ENCODE measurements at places on chromosomes 7 and 10.

DNA sequence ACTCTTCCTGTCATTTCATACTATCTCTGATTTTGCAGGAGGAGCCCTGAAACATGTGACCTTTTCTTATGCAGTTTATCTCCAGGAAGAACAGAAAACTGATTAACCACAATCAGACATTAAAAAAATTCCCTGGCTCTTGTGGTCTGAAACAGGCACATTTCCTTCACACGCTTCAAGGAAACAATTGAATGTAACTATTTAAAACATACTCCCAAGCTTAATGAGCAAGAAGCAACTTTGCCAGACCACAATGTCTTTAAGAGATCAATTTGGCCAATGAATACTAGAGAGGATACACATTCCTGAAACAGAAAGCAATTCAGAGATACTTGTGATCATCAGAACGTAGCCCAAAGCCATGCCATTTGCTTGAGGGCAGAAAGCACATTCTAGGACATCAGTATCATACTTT, 65.8 kb downstream of the PIP4K2A start:
- DNase-seq = no peak

- no peak for DNase-seq
These were observed 85.6 kb downstream of the RNF216 start for GRCh38 chr7:5695727-5696345.

DNA sequence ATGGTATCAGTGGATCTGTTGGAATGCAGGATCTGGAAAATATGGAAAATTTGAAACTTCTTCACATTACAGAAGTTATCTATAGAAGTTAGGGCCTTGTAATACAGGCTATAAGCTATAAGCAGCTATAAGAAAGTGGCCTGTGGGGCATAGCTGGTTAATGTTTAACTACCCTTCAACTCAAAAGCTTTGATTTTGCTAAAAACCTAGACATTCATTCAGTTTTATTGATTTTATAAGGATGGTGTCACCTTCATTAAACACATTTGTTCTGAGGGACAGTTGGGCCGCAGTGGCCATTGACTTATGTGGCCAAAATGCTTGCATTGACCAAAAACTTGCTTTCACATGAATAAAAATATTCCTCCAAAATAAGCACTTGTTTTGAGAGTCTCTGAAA, 13.1 kb upstream of the AKR1C3 start:
- DNase-seq = no peak

- no peak for DNase-seq
These were observed 414.5 kb downstream of the GRM8 start for GRCh38 chr7:126838194-126838593.

GRCh38 chr10:4141471-4141870, 356.5 kb upstream of the KLF6 start:
- DNase-seq = no peak

- DNase-seq = no peak
These were observed 113.8 kb downstream of the MARCHF5 start for GRCh38 chr10:92404612-92405418.

GRCh38 chr10:78471723-78472550, 438.3 kb downstream of the RPS24 start:
- DNase-seq = no peak

DNA sequence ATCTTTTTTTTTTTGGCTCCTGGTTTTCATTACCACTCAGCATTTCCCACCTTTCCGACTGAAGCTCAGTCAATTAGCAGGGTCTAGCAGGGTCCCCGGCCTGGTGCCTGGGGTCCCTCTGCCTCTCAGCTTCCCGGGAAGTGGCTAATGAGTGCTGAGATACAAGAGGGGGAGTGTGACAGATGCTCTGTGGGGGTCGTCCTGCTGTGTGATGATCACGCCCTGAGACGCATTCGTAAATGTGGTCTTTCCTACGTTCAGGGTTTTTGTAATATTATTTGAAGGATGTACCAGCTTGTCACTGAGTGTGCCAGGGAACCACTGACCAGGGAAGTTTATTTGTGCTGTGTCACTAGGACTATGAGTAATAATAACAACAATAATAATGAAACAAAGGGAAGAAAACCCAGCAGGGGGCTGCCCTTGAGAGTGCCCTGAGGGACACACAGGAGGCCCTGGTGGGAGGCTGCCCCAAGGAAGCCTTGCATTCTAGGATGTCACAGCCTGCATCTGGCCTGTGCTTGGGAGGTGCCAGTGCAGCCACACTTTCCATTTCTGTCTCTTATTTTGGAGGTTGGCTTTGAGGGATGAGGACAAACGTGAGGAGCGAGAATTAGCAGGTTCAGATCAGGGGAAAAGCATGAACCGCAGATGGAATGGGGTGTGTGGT, 337.8 kb downstream of the ADARB2 start:
- DNase-seq = no peak

- no peak for DNase-seq
These were observed 552 bp downstream of the IL15RA start for GRCh38 chr10:5976512-5977470.

DNA sequence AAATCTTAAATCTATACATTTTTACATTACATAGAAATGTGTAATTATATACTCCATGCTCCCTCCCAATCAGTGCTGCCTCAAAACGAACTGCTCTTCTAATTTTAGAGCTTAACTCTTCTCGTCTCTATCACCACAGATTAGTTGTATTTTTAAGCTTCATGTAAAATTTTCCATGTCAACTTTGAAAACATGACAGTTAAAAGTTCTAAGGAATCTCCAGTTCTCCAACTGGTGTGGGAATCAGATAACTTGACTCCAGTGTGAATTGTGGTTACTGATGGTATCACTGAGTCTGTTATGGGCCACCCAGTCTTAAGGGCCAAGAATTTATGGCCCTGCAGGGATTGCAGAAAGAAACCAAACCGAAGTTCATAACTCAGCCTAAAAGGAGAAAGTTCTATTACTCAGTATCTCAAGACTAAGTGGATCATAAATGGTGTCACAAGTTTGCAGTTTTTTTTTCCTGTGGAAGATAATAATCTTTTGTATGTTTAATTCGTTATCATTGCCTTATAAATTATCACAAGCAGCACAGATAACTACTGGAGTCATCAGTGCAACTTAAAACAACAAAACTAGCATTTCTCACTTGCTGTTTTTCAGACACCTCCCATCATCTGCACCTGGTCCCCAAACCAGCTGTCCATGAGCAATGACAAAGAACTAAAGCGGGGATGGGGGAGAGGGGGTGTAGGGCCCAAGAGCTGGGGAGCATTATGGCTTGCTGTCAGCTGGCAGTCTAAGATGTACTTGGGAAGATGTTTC, 31.5 kb upstream of the KMT2E start:
- DNase-seq = no peak

GRCh38 chr7:130145424-130146100, 59.6 kb downstream of the TMEM209 start:
- no peak for DNase-seq

DNA sequence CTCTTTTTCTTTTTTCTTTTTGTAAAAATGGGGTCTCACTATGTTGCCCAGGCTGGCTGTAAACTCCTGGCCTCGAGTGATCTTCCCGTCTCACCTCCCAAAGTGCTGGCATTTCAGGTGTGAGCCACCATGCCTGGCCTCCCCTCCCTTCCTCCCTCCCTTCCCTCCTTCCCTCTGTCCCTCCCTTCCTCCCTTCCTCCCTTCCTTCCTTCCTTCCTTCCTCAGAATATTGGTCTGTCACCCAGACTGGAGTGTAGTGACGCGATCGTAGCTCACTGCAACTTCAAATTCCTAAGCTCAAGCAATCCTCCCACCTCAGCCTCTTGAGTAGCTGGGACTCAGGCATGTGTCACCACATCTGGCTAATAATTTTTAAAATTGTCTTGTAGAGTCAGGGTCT, 8.4 kb downstream of the AGAP3 start:
- no peak for DNase-seq

- DNase-seq = no peak
These were observed 251.4 kb downstream of the KIF20B start for GRCh38 chr10:89952751-89953150.

- no peak for DNase-seq
These were observed 29.9 kb upstream of the PDCD4 start for GRCh38 chr10:110841767-110842267.

DNA sequence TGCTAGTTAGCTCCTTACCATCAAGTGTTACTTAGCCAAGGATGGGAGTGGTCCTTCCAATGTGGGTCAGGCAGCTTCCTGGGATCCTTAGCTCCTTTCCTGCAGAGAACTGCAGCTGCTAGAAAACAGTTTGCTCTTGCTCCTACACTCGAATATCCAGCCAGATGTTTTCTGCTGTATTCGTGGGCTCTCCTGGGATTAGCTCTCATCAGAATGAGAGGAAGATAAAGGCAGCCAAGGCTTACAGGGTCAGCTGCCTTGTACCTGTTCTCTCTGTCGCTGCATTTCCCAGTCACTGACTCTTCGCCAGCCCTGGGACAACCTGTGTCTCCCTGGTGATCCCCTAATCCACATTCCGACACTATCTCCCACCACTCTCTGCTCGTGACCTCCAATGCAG, 29.0 kb downstream of the NEUROD6 start:
- no peak for DNase-seq

DNA sequence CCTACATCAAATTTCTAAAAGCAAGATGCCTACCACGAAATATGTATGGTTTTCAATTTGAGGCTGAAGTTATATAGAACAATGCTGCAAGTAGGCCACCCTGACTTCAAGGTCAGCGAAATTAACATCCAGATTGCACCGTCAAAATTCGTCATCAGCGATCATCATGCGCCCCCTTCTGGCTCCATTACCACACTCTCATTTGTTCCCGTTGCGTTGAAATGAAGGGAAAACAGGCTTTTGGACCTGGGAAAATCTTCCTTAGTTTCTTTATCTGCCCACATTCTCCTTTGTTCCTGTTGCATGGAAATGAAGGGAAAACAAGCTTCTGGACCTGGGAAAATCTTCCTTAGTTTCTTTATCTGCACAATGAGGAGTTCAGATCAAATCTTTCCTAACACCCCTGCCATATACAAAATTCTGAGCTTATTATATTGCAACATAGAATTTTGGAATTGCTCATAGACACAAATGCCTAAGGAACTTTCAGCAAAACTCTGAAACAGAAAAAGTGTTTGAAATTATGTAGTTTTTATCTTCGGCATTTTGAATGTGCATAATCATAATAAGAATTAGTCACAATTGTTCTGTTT, 98.2 kb upstream of the PRKCQ start:
- DNase-seq = peak; percentile 16

DNA sequence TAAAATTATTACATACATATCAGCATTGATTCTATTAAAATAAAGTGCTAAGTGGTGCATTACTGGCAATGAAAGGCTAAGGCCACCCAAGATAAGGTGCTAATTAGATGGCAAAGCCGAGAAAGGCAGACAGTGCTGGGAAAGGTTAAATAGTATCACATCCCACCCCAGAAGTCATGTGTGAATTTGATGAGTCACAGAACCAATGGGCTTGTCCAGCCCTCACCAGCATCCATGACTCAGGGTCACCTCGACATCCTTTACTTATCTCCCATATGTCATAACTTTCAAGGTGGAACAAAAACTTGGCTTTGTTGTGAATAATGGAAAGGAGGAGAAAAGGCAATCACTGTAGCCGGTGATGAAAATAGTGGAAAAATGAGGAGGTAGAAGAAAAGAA, 459.1 kb downstream of the PLXNA4 start:
- DNase-seq = no peak

DNA sequence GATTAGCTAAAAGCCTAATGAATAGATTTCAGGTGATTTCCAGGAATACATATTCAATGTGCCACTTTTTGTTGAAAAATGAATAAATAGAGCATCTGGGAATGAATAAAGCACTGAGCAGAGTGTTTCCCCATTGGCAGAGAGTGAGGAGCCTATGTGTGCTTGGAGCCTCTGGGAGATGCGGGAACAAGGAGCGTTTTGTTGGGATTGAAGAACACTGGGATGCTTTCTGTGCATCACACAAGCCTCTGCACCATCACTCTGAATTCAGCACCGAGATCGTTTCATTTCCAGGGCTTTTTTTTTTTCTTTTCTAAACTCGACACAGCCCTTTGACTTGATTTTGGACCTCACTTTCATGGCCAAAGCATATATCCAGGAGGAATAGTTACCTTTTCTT, 111.4 kb downstream of the BAMBI start:
- peak; percentile 63 for DNase-seq

DNA sequence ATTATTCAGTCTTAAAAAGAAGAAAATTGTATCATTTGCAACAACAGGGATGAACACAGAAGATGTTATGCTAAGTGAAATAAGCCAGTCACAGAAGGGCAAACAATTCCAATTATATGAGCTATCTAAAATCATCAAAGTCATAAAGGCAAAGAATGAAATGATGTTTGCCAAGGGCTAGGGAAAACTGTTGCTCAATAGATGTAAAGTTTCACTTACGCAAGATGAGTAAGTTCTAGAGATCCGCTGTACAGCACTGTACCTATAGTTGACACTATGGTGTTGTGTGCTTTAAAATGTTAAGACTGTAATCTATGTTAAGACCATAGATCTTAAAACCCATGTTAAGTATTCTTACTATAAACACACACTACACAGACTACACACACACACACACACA, 904.6 kb upstream of the LRRN3 start:
- no peak for DNase-seq

DNA sequence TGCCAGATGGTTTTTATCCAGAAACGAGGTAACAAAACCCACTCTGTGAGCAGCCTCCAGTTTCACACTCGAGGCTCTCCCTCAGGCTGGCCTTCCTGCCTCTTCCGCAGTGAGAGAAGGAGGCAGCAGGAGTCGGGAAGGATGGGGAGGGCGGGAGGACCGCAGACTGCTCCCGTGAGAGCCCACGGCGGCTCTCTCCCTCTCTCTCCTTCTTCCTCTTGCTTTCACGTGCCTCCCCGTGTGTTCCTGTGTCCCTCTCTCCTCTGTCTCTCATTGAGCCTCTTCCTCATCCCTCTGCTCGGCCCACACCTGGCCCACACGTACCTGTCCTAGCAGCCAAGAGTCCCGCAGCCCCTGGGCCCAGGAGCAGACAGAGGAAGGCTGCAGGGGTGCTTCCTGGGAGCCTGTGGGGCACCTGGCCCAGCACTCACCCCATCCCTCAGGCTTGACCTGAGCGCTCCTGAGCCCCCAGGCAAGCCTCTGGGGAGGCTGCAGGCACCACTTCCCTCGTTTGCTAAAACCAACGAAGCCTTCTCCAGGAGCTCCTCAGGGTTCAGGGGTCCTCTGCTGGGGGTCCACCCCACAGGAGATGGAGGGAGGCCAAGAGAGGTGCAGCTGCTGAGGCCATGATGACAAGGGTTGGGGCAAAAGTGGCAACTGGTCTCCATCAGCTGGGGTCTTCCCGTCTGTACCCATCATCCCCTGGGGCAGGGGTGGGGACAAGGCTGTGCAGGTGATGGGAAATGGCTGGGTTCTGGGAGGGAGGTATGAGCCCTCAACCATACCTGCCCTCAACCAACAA, 13.6 kb downstream of the SPOCK2 start:
- DNase-seq = no peak

- no peak for DNase-seq
These were observed 82.0 kb downstream of the MKX start for GRCh38 chr10:27663621-27664020.
